Stimulated activated effector memory CD8-positive, alpha-beta T cell treated with anti-CD3 and anti-CD28 coated beads, Interleukin-12 subunit alpha, Interleukin-12 subunit beta, amount 100 ng/mL, for 72 hours (primary cell): ENCODE measurements at places on chromosomes 5 and 9.
A peak's percentile ranks its signal among the peaks of the same experiment; 100 is the strongest.

DNA sequence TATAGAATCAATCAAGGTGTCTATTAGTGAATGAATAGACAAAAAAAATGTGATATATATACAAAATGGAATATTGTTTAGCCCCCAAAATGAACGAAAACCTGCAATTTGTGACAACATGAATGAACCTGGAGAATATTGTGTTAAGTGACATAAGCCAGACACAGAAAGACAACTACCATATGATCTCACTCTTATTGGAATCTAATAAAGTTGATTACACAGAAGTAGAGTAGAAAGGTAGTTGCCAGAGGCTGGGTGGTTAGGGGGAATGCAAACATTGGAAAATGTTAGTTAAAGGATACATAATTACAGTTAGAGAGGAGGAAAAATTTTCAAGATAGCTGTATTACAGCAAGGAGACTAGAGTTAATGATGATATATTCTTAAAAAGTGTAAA, 1962.3 kb downstream of the EFNA5 start:
- no peak for DNase-seq

DNA sequence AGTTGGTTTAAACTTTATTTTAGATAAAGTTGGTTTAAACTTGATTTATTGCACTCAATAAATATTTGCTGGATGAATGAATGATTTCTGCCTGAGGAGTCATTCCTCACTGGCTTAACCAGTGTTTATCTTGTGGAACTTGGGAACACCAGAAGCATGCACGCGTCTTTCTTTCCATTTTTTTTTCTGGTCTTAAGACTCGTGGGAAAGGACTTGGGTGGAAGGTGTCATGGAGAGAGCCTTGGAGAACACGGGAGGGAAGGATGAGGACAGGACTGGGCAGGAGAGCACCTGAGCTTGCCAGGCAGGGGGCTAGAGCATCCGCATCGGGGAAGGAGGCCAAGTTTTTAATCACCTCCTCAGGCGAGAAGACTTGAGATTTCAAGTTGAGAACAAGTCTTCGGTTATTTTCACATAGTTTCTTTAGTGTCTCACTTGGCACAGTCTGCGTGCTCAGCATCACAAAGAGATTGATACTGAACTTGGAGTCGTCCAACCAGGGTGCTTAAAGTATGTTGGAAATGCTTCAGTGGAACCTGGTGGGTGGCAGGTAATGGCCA, 144.2 kb downstream of the PDZD2 start:
- DNase-seq, result no peak

DNA sequence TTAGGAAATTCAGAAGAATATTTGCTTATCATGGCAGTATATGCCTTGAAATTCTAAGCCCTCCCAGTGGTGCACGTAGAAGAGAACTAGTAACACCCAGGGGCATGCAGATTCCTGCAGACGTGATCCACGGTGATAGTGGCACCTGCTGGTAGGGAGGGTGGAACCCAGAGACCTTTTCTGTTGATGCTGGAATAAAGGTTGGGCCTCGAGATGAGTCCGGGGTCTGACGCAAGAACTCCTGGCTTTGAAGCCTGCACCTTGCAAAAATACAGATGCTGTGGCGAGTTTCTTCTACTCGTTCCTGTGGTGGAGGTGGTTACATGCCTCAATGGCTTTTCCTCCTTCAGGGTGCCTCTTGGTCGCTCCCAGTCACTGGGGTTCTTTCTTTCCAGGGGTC, 39.5 kb upstream of the PHF2 start:
- no peak for DNase-seq

GRCh38 chr9:3708751-3709150, 182.9 kb upstream of the RFX3 start:
- no peak for DNase-seq

DNA sequence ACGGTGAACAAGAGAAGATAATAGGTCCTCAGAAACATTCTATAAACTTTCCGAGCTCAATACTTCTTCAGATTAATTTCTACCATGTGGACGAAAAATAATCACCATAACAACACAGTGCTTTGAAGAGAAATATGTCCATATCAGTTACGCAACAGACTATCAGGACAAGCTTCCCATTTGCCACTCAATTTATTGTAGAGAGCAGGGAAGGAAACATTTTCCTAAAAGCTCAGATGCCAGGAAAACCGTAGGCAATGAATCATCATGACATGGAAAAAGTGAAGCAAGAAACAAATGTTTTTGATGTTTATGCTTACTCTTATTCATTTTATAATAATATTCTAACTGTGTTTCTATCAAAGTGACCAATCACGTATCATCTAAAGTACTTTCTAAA, 87.6 kb downstream of the S1PR3 start:
- no peak for DNase-seq

GRCh38 chr5:14101922-14102321, 41.2 kb upstream of the TRIO start:
- no peak for DNase-seq

GRCh38 chr5:18305288-18305924, 671.1 kb downstream of the TAF11L14 start:
- DNase-seq, result no peak

GRCh38 chr9:113646946-113647914, 183.7 kb downstream of the RGS3 start:
- no peak for DNase-seq

DNA sequence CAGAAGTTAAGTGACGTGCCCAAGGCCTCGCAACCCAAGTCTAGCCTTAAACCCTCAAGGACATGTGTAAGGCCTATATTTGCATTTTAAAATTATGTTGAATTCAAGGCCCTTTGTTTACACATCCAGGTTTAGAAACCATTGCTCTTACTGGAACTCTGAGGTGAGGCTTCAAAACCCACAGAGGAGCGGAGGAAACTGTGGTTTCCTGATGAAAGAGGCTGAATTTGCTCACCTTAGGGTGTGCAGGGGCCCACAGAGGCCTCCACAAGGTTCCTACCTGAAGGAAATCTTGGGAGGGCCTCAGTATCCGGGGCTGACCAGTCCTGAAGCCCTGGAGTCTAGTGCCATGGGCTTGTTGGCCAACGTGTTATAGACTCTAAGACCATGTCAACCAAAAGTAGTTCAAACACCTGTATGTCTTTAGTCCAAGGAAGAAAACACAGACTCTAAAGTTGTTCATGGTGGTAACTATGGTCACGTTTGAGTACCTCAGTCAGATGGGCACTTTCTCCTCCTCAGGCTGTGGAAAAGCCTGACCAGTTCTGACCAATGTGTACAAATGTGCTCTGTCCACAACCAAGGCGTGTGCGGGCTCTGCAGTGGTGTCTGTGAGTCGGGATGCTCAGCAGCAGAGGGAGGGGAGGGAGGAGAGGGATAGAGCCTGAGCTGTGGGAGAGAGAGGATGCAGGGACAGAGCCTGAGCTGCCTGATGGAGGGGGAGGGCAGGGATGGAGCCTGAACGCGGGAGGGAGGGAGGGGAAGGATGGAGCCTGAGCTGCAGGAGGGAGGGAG, 124.6 kb upstream of the ERCC6L2 start:
- no peak for DNase-seq

- DNase-seq, result no peak
Observed at GRCh38 chr5:42887097-42887496, 75.4 kb upstream of the SELENOP start.

- DNase-seq, result no peak
Observed at GRCh38 chr9:15469406-15469805, 41.4 kb downstream of the PSIP1 start.

DNA sequence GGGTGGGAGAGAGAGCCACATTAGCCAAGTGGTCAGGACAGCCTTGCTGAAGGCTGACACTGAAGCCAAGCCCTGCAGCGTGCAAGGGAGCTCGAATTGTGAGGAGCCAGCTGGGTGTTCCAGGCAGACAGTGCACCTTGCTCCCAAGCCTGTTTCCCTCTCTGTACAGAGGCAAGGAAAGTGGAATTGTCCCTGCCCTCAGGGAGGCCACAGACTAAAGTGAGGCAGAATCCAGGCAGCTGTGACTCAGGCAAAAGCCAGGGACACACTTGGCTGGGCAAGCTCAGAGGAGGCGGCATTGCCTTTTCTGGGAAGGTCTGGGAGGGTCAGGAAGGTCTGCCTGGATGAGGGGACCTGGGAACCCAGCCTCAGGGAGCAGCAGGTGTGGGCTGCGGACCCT, 50.2 kb upstream of the LMX1B start:
- no peak for DNase-seq

GRCh38 chr9:14310311-14310710, 3.6 kb downstream of the NFIB start:
- no peak for DNase-seq

GRCh38 chr5:16552666-16553343, 64.0 kb downstream of the RETREG1 start:
- peak; percentile 6 for DNase-seq

- DNase-seq, result no peak
Observed at GRCh38 chr5:103424453-103425205, 138.0 kb downstream of the NUDT12 start.

DNA sequence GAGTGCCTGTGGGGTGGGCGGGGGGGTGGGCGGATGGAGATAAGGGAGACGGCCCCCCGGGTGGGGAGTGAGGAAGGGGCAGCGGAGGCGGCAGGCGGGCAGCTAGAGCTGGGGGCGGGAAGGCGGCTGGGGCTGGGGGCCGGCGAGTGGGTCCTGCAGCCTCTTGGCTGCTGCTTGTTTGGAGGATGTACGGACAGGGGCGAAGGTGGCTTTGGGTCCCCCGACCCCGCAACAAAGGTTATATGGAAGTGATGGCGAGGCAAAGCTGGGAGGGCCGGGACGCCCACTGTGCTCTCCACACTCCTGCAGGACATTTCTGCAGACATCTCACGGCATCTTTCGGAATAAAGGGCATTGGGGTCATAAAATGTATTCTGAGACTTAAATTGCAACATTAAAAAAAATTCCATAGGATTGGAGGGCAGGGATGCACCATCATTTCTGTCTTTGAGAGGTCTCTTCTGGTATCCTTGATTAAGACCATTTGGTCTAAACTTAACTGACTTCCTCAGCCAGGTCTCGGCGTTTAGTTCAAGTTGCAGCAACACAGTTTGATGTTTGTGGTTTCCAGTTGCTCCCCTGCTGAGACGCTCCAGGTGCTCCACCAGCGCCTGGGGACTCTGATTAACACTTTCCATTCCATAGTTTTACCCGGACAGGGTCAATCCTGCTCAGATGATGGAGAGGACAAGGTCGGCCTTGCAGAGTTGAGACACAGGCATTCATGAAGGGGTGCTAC, 101.6 kb upstream of the SSBP2 start:
- DNase-seq, result no peak

DNA sequence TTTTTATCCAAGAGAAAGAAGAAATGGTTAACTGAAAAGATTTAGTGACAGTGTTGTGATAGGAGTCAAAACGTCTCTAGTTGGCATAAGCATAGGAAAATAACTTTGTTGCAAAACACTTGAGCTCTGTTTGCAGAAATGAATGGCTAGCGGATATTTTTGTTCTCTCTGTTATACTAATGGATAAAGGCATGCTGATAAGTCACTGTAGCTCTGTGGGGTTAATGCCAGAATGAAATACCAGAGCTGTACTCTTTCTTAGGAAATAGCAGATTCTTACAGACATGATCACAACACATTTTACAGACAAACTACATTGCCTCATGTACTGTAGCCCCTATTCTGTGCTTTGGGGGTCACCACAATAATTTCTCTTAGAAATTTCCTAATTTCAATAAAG, 202.8 kb downstream of the DMRTA1 start:
- no peak for DNase-seq

- DNase-seq, result no peak
Observed at GRCh38 chr9:128382261-128382660, 11.1 kb downstream of the URM1 start.

GRCh38 chr5:1010181-1010510, 1.5 kb downstream of the NKD2 start:
- DNase-seq, result no peak

GRCh38 chr5:77629509-77630113, 8.9 kb downstream of the OTP start:
- no peak for DNase-seq

- DNase-seq, result no peak
Observed at GRCh38 chr5:122937914-122938313, 92.5 kb downstream of the SNX24 start.

GRCh38 chr5:179879690-179880010, 21.0 kb upstream of the MRNIP start:
- no peak for DNase-seq

GRCh38 chr5:173720953-173721600, 104.6 kb upstream of the BOD1 start:
- no peak for DNase-seq

DNA sequence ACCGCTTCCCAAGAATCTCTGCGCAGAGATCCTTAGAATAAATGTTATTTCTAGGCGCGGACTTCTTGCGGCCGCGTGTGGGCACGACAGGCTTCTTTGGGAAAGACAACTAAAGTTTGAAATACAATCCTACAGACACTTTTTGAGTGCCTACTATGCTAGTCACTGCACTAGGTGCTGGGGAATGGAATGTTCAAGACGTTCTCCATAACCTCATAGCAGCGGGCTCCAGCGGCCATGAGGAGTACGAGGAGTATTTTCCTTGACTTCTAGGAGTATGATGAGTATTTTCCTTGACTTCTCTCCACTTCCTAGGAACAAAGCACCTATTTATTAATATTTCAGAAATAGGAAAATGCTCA, 636 bp upstream of the PWWP2A start:
- DNase-seq, result no peak

DNA sequence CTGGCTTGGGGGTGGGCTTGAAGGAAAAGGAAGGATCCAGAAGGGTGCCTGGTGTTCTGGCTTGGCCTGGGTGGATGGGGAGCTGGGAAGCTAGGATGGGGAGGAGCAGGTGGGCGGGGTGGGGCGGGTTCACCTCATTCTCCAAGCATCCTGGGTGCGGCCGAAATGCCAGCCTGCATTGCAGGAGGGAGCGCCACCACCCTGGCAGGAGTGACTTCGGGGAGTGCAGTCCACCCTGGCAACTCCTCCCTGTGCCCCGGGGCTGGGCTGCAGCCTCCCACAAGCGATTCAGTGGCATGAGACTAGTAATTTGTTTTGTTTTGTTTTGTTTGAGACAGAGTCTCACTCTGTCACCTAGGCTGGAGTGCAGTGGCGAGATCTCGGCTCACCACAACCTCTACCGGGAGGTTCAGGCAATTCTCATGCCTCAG, 5.5 kb downstream of the TTC16 start:
- no peak for DNase-seq

DNA sequence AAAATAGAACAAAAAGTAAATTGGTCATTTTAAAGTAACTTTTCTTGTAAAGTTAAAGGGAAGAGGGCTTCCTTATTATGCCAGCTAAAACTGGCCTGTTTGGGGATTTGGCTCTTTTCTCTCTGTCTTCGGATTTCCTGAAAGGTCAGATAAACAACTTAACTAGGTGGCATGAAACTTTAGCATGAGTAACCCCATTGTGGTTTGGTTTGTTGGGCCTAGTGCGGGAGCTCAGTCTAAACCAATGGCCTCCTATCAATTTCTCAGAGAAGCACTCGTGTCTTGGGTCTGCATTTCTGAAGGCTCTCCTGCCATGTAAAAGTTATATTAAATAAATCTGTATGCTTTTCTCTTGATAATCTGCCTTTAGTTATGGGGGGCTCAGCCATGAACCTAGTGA, 48.5 kb upstream of the ANKH start:
- DNase-seq, result no peak

GRCh38 chr5:155540000-155540595, 526.5 kb downstream of the KIF4B start:
- no peak for DNase-seq

- DNase-seq, result no peak
Observed at GRCh38 chr5:17241635-17242034, 24.2 kb downstream of the BASP1 start.
